ENCODE measurements at places on chromosomes 13 and 19. TPM values are rescaled to one million over a fixed set of nuclear protein-coding genes. Genes with fewer than 3 reads are reported as not detected.

GRCh38 chr19:44912854-44913253 is 1.6 kb upstream of the APOC1 start:
- no peak for DNase-seq

GRCh38 chr19:42125536-42125935 is 6.7 kb downstream of the POU2F2 start:
- DNase-seq: no peak

- no peak for DNase-seq
These were observed 78.3 kb downstream of the ANKRD10 start for GRCh38 chr13:110836605-110836903.

GRCh38 chr13:52395704-52396103 is 10.3 kb downstream of the THSD1 start:
- no peak for DNase-seq

Gene STAP2
- total RNA-seq: 96.1 TPM

DNA sequence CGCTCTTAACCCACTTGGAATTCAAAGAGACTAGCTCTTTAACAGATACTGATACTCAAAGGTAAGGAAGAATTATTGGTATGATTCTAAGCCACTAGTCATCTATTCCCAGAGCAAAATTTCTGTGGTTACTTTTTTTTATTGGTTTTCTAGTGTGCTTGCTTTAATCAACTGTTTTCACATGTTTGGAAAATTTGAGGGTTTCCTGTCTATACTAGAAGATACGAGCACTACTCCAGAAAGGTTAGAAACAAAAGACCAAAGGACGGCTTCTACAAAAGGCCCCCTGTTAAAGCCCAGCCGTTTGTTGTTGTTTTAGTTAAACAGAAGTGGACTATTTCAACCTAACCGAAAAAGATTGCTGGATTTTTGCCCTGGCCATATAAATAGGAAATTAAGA is 18.5 kb upstream of the LPAR6 start:
- no peak for DNase-seq

Gene LYPD3
- total RNA-seq: 0.43 TPM

Gene NLRP7
- total RNA-seq: not detected

DNA sequence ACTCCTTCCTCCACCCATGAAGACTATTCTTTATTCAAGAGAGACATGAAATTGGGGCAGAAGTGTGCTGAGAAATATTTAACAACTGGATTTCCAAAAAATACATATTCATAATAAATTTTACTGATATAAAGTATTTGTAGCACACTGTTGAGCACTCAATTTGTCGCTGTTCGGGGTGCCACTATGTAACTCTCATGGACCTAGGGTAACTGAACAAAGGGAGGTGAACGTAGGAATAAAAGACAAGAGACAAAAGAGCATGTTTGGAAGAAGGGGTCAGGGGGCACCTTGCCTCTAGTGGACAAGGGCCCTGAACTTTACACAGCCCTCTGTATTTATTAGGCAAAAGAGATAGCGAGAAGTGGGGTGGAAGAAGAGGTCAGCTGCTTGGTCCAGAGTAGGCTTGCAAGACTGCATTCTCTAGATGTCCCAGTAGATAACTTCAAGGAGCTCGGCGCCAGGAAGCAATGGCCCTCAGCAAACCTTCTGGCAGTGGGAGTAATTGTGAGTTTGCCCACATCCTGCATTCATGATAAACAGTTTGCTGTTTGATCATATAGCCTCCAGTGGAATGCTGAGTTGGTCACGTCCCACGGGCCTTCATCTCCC is 4.5 kb upstream of the ZNF175 start:
- DNase-seq: no peak

DNA sequence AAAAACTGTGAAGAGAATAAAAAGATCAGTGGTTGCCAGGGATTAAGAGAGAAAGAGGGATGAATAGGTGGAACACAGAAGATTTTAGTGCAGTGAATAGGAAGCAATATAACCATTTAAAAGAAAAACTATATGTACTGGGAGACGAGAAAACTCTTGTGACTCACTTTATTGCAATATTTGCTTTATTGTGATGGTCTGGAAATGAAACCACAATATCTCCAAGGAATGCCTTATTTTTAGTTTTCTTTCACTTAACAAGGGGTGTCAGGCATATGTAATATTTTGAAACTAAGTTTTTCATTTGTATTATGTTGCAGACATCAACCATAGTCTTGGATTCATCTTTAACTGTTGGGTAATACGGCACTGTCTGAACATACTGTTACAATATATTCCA is 1308.2 kb downstream of the PCDH9 start:
- no peak for DNase-seq

- peak; percentile 24 for DNase-seq
These were observed 289.8 kb upstream of the SPRY2 start for GRCh38 chr13:80630685-80631121.

Gene IGFL1
- total RNA-seq: 0.67 TPM

Gene TRMT1
- 46.7 TPM for total RNA-seq

GRCh38 chr13:32905063-32905863 is 111.0 kb upstream of the KL start:
- peak; percentile 87 for DNase-seq

Gene CGB5
- total RNA-seq: 3.4 TPM

- DNase-seq: peak; percentile 11
These were observed 594 bp downstream of the ZNF146 start for GRCh38 chr19:36215276-36216123.

DNA sequence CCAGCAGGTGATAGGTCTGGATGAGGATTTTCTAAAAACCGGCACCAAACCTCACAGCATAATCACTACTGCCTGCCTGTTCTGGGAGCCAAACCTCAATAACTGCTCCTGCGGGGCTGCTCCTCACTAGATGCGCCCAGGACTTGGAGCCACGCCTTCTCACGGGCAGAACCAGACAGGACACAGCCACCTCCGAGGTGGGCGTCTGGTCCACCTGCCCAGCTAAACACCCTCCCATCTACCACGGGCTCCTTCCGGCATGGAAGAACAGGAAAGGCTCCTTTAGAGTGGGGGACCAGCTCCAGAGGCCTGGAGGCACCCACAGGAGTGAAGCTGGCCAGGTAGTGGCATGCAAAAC is 73.5 kb downstream of the PEPD start:
- no peak for DNase-seq

DNA sequence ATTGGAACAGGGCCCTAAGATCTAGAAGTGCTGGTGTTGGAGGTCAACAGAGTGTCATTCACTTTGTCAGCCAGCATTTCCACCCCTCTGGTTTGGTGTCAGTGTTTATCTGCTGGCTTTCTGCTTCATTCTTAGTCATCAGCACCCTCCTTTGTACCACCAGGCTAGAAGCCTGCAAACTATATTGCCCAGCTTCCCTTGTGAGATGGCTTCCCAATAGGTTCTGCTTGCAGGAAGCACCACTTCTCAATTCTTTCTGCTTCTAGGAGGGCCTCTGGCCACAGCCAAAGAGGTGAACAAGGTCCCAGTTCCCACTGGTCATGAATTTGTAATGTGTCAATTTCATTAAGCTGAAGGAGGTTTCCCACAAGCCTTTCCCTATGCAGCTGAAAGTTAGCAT is 36.4 kb upstream of the CALM3 start:
- DNase-seq: no peak

Gene TEX101
- not detected for total RNA-seq

DNA sequence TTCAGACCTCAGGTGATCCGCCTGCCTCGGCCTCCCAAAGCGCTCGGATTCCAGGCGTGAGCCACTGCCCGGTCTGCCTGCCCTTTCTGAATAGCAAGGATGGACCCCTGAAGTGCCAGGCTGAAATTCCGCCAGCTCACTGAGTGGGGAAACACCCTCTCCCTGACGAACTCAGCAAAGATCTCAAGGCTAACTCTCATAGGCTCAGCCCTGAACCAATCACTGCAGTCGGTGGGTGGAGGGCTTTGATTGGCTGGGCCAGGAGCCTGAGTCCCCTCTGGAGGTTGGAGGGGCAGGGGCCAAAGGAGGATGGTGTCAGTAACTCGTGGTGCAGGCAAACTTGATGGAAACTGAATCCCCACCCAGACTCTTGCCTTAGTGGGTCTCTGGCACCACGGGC is 11.2 kb upstream of the COMP start:
- DNase-seq: no peak

Gene PSG11
- total RNA-seq: 0.17 TPM

GRCh38 chr19:43618921-43619261 is 538 bp downstream of the ZNF428 start:
- no peak for DNase-seq

DNA sequence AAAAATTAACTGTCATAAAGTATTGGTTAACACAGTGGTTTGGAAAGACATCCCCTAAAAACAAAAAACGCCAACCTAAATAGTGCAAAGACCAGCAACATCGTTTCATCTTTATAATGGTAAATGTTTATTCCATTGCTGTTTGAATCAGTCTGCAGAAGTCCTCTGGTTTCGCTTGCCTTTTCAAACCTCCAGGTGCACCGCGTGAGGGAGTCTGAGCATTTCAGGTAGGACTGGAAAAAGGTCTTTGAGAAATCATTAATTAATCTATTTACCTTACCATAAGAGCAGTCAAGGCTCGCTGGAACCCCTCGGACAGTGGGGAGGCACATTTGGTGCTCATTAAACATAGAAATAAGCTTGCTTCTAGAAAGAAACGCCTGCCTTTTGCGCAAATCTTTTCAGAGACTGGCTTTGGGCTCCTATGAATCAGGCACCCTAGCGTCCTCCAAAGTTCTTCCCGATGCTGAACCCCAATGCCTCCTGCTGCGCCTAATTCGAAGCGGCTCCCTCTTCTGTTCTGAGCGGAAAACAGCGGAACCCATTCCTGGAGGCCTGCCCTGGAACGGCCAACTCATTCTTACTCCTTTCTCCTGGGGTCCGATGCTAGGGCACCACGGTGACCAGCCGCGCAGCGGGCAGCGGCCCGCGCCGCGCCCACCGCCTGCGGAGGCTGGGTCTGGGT is 951 bp upstream of the MTUS2 start:
- DNase-seq: no peak

Gene ARRDC2
- total RNA-seq: 12.2 TPM

DNA sequence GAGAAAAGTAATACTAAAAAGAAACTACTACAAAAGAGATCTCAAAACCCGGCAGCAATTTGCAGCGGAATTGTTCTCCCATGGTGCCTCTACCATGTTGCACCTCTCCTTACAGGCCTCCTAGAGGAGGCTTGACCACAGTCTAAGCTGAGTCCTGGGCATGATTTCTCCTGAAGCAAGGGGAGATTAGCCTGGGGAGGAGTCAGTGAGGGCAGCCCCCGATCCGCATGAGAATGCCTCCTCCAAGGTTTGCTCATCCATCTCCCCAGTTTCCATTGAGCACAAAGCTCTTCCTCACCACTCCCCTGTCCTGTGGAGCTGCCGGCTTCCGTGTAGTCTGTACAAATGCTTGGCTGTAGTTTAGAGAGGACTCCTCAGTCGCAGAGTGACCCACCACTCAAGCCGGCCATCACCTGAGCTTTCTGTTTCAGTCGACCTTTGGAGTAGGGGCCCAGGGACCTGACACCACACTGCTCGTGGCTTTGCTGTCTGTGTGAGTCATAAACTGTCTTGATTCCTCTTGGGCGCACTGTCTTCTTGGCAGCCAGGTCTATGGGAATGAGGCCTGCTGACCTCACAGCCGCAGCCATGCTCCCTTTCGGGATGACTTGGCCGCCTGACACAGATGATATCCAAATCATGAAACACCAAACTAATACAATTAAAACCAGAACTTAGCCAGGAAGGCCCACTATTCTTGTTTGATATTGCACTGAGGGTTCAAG is 72.3 kb downstream of the C1QTNF9 start:
- peak; percentile 10 for DNase-seq

Gene CLDND2
- total RNA-seq: not detected

DNA sequence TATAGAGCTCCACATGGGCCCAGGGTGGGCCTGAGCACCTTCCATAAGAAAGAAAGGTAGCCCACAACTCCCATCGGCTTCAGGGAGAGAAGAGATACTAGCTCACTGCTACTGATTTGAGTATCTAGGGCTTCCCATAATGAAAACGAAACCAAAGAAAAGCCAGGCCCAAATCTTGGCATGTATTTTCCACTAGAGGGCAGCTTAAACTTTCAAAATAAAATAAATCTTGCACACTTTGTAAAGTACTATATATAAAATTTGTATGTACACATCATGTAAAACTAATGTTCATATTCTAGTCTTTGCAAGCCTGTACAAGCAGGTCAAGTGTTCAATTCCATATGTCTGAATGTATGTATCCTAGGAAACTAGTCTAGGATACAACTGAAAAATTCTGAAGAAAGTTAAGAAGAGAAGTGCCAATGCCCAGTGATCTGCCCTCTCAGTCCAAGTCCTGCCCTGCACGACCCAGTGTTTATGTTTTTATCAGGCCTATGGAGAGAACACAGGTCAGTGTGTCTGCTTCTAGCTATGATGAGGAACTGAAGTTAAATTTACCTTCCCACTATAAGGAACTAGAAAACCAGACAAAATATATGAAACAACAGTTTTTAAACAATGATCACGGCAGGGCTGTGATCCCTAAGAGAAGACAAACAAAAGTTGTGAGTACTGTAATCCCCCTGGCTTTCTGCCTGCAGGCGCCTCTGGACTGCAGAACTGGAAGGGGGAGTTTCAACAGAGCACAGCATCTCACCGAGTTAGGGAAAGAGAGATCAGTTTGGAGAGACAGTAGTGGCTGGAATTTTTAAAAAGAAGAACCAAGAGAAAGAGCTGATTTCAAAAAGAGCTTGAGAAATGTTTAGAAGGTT is 475.7 kb downstream of the UQCRFS1 start:
- DNase-seq: peak; percentile 31
